Stromal cell of bone marrow (primary cell): ENCODE measurements at places on chromosomes 16 and 17.
A peak's percentile ranks its signal among the peaks of the same experiment; 100 is the strongest.

DNA sequence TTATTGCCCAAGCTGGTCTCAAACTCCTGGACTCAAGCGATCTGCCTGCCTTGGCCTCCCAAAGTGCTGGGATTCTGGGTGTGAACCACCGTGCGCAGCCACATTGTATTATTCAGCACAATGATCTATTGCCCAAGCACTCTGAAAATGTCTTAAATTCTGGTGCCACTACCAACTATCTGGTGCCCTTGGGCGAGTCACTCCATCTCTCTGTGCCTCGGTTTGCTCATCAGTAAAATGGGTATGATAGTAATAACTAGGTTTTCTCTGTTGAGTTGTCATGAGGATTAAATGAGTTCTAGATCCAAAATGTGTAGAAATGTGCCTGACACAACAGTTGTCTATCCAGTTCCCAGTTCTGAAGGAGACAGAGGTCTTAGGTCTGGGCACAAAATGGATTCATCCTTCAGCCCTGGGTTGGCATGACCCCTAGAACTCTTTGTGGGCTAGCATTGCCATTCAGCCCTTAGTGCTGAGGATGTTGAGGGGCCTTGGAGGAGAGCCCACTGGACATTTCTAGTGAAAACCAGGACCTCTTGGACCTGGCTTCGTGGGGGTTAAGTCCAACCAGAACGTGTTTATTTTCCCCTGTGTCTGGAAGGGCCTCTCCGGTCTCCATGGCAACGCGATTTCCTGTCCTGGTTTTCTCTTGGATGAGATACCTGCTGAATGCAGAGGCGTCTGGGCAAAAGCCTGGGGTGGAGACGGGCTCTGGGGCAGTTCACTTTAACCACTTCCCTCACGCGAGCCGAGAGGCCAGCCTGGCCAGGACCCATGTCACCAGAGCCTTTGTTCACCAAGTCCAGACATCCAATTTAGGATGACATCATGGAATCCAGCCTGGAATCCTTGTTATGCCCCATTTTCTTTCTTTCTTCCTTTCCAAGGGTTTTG lies 43.7 kb upstream of the TNRC6A start:
- DNase-seq, result peak; percentile 43

DNA sequence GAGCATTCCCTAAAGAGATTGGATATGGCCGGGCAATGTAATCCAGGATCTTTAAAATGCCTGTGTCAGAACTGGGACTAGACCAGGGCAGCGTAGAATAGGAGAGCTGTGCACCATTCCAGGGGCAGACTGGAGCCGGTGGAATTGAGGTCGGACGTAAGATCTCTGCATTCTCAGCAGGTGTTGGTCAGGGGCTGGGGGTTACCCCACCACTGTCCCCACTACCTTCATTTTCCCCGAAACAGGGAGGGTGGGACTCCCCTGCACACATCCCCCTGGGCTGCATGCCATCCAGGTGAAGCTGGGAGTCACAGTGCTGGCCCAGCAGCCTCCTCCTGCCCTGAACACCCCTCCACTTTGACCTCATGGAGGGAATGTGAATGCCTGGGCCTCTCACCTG lies 17.8 kb downstream of the OSBPL7 start:
- no peak for DNase-seq

GRCh38 chr16:649631-650030 lies 466 bp downstream of the WDR90 start:
- DNase-seq, result no peak

GRCh38 chr16:85448557-85449190 lies 164.4 kb upstream of the GSE1 start:
- no peak for DNase-seq

GRCh38 chr17:61126473-61127249 lies 273.0 kb upstream of the TBX2 start:
- no peak for DNase-seq
